ENCODE measurements at places on chromosomes 7 and 10. TPM values are rescaled to one million over a fixed set of nuclear protein-coding genes. Genes with fewer than 3 reads are reported as not detected.
A peak's percentile ranks its signal among the peaks of the same experiment; 100 is the strongest.

DNA sequence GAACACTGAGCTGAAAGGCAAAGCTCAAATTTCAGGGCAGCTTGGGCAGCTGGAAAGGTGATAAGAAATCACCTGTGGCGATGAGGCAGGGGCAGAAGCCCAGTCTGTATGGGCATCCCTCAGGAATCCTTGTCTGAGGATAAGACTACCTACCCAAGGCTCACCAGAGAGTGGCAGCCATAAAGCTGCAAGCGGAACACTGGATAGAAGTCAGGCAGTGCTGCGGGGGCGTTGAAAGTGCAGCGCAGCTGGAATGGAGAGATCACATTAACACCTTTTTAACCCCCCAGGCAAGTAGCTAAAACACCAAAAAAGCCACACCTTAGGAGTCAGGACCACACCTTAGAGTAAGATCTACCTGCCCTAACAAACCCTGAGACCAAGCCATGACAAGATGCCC is 38.2 kb downstream of the ABCB5 start:
- no peak for DNase-seq

DNA sequence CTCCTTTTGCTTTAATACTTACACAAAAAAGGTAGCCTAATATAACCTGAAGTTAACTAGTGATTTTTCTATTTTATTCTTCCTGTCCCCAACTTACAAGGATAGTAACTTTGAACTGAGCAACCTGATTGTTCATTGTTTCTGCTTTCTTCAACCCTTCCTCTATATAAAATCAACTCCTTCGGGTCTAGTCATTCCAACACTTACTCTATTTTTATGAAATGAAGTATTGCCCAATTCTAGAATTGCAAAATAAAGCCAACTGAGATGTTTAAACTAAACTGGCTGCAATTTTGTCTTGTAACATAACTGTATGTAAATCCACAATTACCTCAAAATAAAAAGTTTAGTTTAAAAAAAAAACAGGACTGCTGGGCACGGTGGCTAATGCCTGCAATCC is 20.3 kb upstream of the DNA2 start:
- no peak for DNase-seq

DNA sequence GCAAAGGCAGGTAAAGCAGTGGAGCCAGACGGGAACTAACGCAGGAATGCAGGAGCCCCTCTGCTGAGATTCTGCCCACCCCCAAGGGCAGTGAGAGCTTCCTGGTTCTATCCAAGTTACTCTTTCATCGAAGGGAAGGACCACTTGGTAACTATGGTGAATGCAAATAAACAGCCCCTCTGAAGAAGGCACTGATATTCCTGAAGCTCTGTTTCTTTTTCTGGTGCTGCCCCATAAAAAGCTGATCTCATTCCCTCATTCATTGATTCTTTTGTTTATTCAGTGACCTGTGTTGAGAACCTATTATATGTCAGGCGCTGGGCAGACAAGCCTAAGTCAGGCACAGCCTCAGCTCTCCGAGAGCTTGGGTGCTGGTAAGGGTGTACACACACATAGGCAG is 217.3 kb downstream of the SNX10 start:
- no peak for DNase-seq

DNA sequence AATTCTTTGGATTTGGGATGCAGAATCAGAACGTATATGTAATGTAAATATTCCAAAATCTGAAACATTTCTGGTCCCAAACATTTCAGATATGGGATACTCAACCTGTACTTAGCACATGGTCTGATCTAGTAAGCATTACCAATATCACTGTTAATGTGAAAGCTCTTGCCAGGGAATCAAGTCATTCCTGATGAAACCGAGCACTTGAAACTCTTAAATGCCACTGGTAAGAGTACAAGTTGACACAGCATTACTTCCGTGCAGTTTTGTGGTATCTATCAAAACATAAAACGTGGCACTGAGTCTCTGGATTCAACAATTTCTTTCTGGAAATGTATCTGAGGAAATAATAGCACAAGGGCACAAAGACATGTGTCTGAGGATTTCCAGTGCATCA is 155.7 kb downstream of the RTKN2 start:
- no peak for DNase-seq

DNA sequence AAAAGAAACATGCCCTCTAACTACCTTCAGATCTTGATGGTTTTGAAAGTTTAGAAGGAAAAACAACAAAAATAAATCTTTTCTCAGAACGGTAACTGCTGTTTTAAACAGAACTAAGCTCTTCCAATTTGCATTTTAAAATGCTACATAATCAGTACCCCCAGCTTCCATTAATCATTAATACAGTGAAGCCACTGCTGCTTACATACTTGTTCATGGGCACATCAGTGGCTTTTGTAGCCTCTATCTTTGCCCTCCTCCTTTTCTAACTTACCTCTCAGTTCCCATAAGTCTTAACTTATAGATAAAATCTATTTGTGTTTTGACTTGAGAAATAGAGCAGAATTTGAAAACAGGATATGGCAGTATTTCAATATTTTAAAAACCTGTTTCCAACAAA is 109.1 kb downstream of the POLL start:
- DNase-seq = no peak

FAM171A1 gene
- total RNA-seq = 3.3 TPM

HOGA1 gene
- total RNA-seq = 2.6 TPM

DNA sequence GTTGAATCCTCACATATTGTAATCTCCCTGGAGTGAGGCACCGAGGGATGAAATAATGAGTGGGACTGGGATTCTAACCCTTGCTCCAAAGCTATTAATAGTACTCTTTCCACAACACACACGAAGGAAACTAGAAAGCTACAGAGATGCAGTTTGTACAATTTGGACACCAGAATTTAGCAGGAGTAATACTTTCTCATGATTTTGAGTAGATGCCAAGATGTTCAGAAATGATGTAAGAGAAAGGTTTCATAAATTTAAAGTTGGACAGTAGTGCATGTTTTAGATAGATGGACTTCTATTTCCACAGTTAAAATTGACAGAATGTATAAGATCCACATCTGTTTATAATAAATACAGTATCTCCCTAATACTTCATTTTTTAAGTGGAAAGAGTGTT is 46.5 kb downstream of the PRR15 start:
- DNase-seq = no peak

DNA sequence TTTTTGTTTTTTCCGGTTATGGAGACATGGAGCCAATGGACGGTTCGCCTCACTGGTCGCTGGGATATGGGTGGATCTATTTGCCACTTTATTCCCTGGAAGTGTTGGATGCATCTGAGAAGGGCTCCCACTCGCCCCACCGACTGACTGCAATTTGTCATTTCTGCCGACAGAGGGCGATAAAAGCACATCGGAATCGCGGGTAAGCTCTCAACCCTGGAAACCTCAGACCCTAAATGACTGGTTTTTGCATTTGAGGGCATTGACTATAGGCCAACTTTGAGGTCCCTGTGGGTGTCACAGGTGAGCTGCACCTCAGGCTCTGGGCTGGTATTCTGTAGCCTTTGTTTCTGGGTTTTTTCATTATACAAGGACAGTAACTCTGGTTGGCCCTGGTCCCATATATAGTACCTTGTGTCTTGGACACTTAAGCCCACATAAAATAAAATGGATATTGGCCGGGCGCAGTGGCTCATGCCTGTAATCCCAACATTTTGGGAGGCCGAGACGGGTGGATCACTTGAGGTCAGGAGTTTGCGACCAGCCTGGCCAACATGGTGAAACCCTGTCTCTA is 11.9 kb upstream of the OPALIN start:
- DNase-seq = peak; percentile 89

KCND2 gene
- total RNA-seq = 0.13 TPM

PON1 gene
- total RNA-seq = 0.52 TPM

Data from lower leg skin (tissue), 4 donors.